Activated CD8-positive, alpha-beta T cell treated with anti-CD3 and anti-CD28 coated beads for 36 hours (primary cell): ENCODE measurements at places on chromosomes 1 and 21. TPM values are rescaled to one million over a fixed set of nuclear protein-coding genes. Genes with fewer than 3 reads are reported as not detected.

The CFHR5 gene
- total RNA-seq = not detected

DNA sequence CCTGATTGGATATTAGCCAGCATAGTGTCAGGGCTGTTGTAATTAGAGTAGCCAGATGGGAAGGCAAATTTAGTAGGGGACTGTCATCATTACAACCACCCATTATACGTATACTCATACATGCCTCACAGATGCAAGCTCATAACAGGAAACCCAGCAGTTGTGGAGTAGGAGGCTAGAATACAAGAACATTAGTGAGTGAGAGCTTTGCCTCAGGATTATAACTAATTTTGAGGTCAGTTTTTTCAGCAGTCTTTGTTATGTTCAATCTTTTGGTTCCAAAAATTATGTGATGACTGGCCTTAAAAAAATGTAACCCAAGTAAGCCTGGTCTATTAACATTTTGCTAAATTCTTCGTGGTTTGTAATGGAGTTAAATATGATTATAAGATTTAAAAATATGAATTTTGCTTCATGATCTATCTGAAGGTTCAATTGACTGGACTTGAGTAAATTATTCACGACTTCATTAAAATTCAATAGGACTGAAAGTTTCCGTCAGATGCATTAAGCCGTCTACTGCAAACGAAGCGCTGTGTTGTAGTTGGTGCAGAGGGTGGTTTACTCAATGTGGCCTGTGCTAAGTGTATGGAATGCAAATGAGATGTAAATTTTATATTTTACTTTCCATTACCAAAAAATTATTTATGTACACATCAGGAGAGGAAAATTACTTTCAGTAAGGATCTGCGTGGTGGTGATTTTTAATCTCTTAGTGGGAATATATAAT is 48.8 kb downstream of the KCNK1 start:
- no peaks in the 10 kb centered on the region for H3K36me3 ChIP-seq
- H3K27ac ChIP-seq = no peak overlapping the region
- no peak overlapping the region for H3K4me3 ChIP-seq
- no peak for DNase-seq

The NES gene
- not detected for total RNA-seq

- H3K27ac ChIP-seq = no peak overlapping the region
- H3K4me1 ChIP-seq = no peaks in the 10 kb centered on the region
- no peak overlapping the region for H3K4me3 ChIP-seq
Measured at GRCh38 chr1:22799971-22800370, 89.3 kb downstream of the EPHB2 start.

The LCE4A gene
- total RNA-seq = not detected

- H3K4me1 ChIP-seq = peaks cover 7% of the 10 kb centered on the region
- H3K27me3 ChIP-seq = peaks cover 22% of the 10 kb centered on the region
- no peaks in the 10 kb centered on the region for H3K36me3 ChIP-seq
- H3K4me3 ChIP-seq = no peak overlapping the region
- no peak overlapping the region for H3K27ac ChIP-seq
Measured at GRCh38 chr1:152347116-152347728, 12.6 kb downstream of the FLG2 start.

- H3K4me3 ChIP-seq = no peak overlapping the region
- H3K36me3 ChIP-seq = no peaks in the 10 kb centered on the region
- no peak for DNase-seq
- no peaks in the 10 kb centered on the region for H3K4me1 ChIP-seq
- no peaks in the 10 kb centered on the region for H3K27me3 ChIP-seq
- no peak overlapping the region for H3K27ac ChIP-seq
Measured at GRCh38 chr1:60904099-60904851, 178.1 kb upstream of the NFIA start.

- peaks cover 81% of the 10 kb centered on the region for H3K4me1 ChIP-seq
- H3K36me3 ChIP-seq = no peaks in the 10 kb centered on the region
- H3K27me3 ChIP-seq = no peaks in the 10 kb centered on the region
- peak overlapping the region; percentile 22 for H3K4me3 ChIP-seq
- DNase-seq = peak; percentile 81
Measured at GRCh38 chr1:91555821-91556531, 55.3 kb downstream of the CDC7 start.

DNA sequence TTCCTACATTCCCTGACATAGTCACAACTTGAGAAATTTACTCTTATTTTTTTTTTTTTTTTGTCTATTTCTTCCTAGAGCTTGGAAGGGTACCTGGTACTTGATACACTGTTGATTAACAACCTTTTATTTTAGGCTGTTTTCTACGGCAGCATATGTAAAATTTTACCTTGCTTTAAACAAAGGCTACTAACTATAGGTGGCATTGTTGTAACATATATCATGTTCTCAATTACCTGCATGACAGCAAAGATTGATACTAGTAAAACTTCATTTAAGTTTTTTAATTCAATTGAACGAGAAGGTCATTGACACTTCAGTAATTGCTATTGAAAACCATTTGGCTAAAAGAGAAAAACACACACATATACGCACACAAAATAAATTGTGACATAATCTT is 238.3 kb upstream of the ESRRG start:
- no peak overlapping the region for H3K27ac ChIP-seq
- no peaks in the 10 kb centered on the region for H3K36me3 ChIP-seq
- no peaks in the 10 kb centered on the region for H3K27me3 ChIP-seq
- no peak for DNase-seq
- H3K4me3 ChIP-seq = no peak overlapping the region

DNA sequence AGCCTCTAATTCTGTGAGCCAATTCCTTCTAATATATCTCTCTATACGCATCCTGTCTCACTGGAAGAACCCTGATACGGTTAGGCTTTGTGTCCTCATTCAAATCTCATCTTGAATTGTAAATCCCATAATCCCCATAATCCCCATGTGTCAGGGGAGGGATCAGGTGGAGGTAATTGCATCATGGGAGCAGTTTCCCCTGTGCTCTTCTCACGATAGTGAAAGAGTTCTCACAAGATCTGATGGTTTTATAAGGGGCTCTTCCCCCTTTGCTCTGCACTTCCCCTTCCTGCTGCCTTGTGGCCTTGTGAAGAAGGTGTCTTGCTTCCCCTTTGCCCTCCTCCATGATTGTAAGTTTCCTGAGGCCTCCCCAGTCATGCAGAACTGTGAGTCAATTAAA is 116.1 kb downstream of the MRPS6 start:
- peak overlapping the region; percentile 59 for H3K27ac ChIP-seq
- H3K36me3 ChIP-seq = peaks cover 10% of the 10 kb centered on the region
- no peaks in the 10 kb centered on the region for H3K27me3 ChIP-seq
- peaks cover 35% of the 10 kb centered on the region for H3K4me1 ChIP-seq

The INSRR gene
- 0.47 TPM for total RNA-seq

DNA sequence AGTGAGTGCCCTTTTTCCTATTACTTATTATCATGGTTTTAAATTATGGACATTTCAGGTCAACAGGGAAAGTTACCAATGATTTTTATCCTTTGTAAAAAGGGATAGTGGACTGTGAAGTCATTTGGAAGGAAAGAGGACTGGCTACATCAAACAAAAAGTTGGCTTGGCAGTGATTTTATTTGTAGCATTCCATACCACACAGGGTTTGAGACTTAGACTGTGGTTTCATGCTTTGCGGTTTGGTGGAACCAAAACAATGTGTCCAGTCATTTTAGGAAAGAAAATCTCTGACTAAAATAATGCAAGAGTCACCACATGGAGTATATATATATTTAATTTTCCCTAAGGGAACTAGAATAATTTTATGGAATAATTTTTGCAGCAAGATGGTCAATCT is 239.5 kb downstream of the HMCN1 start:
- no peak overlapping the region for H3K27ac ChIP-seq
- DNase-seq = no peak
- no peaks in the 10 kb centered on the region for H3K36me3 ChIP-seq
- H3K27me3 ChIP-seq = peaks cover 5% of the 10 kb centered on the region
- H3K4me3 ChIP-seq = no peak overlapping the region

The CFH gene
- total RNA-seq = 0.68 TPM

- no peak for DNase-seq
- H3K27ac ChIP-seq = no peak overlapping the region
- peaks cover 4% of the 10 kb centered on the region for H3K27me3 ChIP-seq
- H3K4me3 ChIP-seq = no peak overlapping the region
Measured at GRCh38 chr1:94942171-94943128, 15.5 kb upstream of the CNN3 start.

- no peaks in the 10 kb centered on the region for H3K4me1 ChIP-seq
- H3K27me3 ChIP-seq = no peaks in the 10 kb centered on the region
- H3K4me3 ChIP-seq = no peak overlapping the region
Measured at GRCh38 chr1:71490432-71490831, 409.6 kb upstream of the ZRANB2 start.

DNA sequence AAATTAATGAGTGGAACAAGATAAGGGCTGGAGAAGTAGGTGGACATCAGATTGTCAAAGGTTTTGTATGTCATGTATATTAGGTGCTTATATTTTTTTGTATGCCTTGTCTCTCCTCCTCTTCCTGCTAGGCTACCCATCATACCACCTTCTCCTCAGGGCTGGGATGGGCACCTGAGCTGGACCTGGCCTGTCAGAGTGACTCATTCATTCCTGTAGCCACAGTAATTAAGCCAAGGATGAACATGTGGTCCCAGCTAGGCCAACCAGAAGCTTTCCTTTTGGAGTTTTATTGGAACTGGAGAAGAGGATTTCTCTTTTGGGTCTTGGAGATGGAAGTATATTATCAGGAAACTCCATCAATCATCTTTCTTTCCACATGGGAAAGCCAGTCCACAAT is 21.2 kb downstream of the PTGS2 start:
- no peak overlapping the region for H3K27ac ChIP-seq
- DNase-seq = no peak
- no peak overlapping the region for H3K4me3 ChIP-seq
- H3K36me3 ChIP-seq = no peaks in the 10 kb centered on the region
- H3K27me3 ChIP-seq = peaks cover 6% of the 10 kb centered on the region
- H3K4me1 ChIP-seq = peaks cover 2% of the 10 kb centered on the region

The PAPPA2 gene
- 0.13 TPM for total RNA-seq

- H3K27ac ChIP-seq = no peak overlapping the region
- H3K4me1 ChIP-seq = no peaks in the 10 kb centered on the region
- no peaks in the 10 kb centered on the region for H3K36me3 ChIP-seq
- no peak for DNase-seq
- no peak overlapping the region for H3K4me3 ChIP-seq
Measured at GRCh38 chr1:226619031-226619430, 70.5 kb downstream of the STUM start.

GRCh38 chr1:147822292-147822691 is 61.9 kb upstream of the GJA5 start:
- H3K4me3 ChIP-seq = no peak overlapping the region
- no peaks in the 10 kb centered on the region for H3K36me3 ChIP-seq
- H3K27me3 ChIP-seq = no peaks in the 10 kb centered on the region

The FAM163A gene
- not detected for total RNA-seq

DNA sequence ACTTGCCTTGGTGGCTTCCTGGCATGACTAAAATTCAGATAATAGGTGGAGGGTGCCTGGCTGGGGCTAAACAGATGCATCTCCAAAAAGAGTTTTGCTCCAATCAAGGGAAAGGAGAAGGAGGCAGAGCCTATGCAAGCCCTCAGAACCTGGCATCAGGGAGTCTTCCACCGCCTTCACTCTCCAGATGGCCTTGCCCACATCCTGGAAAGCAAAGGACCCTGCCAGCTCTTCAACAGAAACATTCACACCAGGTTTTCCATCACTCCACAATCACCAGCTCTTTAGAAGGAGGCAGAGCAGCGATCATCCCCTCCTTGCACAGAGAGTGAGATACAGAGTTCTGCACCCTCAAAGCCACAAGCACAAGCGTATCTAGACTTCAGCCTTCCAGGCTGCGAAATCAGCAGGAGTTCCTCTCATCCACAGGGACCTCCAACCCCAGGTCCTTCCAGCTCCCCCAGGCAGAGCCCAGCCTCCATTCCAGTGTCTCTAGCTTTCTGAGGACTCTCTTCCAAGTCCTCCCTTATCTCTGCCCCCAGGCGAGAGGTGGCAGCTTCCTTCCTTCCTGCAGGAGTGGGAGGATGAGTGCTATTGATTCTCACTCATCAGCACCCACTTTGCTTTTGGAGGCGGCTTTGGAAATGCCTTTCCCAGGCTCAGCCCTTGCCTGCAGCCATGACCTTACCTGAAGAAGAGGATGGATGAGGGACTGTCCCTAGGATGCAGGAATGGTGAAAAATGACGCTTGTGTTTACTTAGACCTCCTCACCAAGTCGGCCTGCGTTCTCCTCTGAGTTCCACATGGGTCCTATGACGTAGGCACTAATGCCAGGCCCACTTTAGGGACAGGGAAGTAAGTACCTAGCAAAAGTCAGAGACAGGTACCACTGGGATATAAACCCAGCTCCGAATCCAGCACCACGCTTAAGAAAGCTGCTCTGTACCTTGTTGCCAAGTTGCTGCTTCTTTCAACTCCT is 75.4 kb downstream of the RIPK4 start:
- H3K27me3 ChIP-seq = peaks cover 5% of the 10 kb centered on the region
- no peaks in the 10 kb centered on the region for H3K36me3 ChIP-seq
- no peak overlapping the region for H3K27ac ChIP-seq
- no peaks in the 10 kb centered on the region for H3K4me1 ChIP-seq

The CRYAA gene
- total RNA-seq = not detected

The AMY1C gene
- not detected for total RNA-seq

DNA sequence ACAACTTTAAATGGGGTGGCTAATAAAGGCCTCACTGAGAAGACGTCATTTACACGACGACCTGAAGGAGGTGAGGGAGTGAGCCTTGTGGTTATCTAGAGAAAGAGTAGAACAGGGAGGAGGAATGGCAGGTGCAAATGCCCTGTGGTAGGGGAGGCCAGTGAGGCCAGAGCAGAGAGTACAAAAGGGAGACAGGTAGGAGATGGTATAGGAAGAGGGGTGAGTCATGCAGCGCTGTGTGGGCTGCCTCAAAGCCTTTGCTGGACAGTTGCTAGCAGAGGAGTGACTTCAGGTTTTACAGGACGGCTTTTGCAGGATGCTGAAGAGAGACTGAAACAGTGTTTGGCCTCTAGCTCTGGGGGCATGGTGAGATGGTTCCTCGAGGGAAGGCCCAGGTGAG is 116.0 kb downstream of the IER5 start:
- H3K36me3 ChIP-seq = no peaks in the 10 kb centered on the region
- no peak for DNase-seq

GRCh38 chr1:229254910-229255541 is 15.9 kb upstream of the RAB4A start:
- DNase-seq = peak; percentile 42
- no peak overlapping the region for H3K27ac ChIP-seq
- H3K4me3 ChIP-seq = no peak overlapping the region
- H3K36me3 ChIP-seq = no peaks in the 10 kb centered on the region
- peaks cover 48% of the 10 kb centered on the region for H3K4me1 ChIP-seq

The TCHH gene
- not detected for total RNA-seq

The LMX1A gene
- total RNA-seq = not detected

DNA sequence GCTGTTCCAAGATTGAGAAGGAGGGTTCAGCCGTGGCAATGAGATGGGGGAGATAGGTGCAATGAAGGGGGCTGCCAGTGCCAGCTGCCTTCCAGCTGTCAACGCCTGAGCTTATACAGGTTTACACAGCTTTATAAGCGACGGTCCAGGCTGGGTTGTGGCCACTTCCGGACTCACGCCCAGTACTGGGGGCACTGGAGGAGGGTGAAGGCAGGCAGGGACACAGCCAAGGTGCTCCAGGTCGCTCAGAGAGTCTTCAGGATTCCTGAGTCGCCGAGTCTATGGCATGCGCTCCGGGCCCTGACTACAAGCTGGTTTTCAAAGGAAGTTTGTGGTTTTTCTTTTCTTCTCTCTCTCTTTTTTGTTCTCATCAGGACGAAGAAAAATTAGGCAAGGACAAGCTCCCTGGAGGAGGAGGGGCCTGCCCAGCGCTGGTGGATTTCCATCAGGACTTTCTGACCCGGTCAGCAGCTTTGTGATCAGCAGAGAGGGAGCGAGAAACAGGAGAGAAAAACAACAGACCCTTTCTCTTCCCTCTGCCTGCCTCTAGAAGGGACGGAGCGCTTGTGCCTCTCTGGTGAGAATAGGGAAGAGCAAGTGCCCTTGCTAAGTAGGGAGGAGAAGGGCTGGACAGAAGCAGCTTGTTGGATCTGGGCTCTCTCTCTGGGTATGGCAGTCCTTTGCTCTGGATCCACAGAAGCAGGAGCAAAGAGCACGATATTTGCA is at the start of gene MINDY1:
MINDY1 (minus strand) TSS at position 576 of the 726 bp plus-strand sequence. CDS start 4,285 bp downstream, outside the sequence.
- peaks cover 80% of the 10 kb centered on the region for H3K4me1 ChIP-seq
- H3K36me3 ChIP-seq = peaks cover 3% of the 10 kb centered on the region
- peak; percentile 47 for DNase-seq
- peak within 1 kb of the TSS; percentile 98 for H3K4me3 ChIP-seq
